Fibroblast of skin of left biceps (primary cell): ENCODE measurements at places on chromosomes 16 and 17.
A peak's percentile ranks its signal among the peaks of the same experiment; 100 is the strongest.

DNA sequence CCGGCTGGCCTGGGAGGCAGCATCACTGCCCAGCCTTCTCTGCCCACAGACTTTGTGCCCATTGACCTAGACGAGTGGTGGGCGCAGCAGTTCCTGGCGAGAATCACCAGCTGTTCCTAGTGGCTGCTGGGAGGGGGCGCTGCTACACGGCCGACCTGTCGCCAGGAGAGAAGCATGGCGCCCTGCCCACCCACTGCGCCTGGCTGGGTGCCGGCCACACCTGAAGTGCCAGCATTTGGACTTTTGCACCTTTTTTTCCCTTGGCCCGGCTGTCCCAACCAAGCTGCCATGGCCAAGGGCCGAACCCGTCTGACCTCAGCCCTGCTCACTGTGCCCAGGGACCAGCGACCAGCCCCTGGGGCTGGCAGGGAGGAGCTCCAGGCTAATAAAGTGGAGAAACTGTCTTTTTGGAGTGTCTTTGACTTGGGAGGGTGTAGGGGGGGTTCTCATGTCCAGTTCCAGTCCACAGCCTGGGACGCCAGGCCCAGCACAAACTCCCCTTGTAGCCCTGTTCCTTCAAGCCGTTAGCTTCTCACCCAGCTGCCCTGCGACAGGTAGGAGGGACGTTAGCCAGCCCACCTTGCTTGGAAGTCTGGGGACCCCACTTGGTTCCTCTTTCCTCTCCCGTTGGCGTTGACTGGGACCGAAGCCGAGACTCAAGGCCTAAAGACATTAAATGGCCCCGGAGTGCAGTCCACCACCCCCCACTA lies 939 bp upstream of the WDR90 start:
- no peak for DNase-seq

DNA sequence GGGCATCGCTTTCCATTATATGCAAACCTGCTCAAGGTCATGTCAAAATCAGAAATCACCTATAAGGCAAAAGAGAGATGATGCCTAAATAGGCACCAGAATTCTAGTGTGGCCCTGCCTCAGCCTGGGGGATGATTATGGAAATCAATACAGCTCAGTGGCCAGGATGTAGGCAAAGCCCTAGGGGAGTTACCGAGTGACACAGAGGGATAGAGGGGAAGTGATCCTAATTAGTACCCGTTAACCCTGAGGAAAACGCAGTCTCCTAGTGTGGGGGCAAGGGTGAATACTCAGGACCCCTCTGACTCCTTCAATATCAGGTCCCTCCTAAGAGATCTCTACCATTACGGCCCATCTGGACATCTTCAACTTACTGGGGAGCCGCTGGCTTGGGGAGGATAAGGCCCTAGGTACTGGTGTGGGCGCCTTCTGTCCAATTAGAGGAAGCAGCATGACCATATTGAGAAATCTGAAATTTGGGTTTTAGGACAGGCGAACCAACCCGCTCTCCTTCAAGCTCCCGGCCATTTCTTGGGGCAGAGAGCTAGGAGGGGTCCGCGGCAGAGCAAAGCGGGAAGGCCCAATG lies 725 bp downstream of the NT5C3B start:
- DNase-seq: no peak

DNA sequence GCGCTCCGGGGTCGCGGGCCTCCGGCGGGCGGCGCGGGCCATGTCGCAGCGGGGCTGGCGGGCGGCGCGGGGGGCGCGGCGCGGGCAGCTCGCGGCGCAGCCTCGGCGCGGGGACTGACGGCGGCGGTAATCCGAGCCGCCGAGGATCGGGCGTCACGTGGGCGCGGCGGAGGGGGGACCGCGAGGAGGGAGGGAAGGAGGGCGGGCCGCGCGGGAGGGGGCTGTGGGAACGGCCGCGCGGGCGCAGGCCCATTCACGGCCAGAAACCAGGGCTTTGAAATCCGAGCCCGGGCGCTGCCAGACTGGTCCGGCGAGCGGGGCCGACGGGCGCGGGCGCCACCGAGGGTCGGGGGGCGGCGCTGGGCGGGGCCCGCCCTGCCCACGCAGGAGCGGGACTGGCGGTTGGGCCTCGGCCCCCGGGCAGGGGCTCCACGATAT lies at the start of gene MTSS2:
MTSS2 (minus strand) TSS at position 116 of the 438 bp plus-strand sequence. CDS start 262 bp downstream, outside the sequence.
- DNase-seq: peak; percentile 53

GRCh38 chr16:78485917-78486257 lies 386.4 kb downstream of the WWOX start:
- DNase-seq: no peak

GRCh38 chr16:85610059-85610445 lies 3.1 kb upstream of the GSE1 start:
- DNase-seq: no peak

- DNase-seq: no peak
Observed at GRCh38 chr16:727291-727977, 528 bp downstream of the HAGHL start.

- DNase-seq: no peak
Observed at GRCh38 chr16:11091021-11091785, 146.8 kb downstream of the CLEC16A start.

- no peak for DNase-seq
Observed at GRCh38 chr17:56690441-56691291, 97.2 kb downstream of the NOG start.

DNA sequence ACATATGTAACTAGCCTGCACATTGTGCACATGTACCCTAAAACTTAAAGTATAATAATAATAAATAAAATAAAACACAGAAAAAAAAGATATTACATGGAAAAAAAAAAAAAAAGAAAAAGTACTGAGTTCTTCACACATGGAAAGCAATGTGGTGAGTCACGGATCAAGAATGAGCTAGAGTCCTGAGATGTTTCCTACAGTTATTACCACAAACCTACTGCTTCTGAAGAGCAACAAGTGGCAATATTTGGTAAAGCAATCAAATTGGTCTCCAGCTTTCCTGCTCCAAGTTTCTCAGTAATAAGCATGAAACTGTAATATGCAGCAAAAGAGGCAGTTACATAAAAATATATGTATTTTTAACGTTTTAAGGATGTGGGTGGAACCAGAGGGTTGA lies 223.3 kb upstream of the SALL1 start:
- DNase-seq: peak; percentile 75

GRCh38 chr16:26709175-26709574 lies 357.6 kb upstream of the C16orf82 start:
- DNase-seq: no peak

- DNase-seq: no peak
Observed at GRCh38 chr16:69754143-69754468, 620 bp downstream of the NOB1 start.

DNA sequence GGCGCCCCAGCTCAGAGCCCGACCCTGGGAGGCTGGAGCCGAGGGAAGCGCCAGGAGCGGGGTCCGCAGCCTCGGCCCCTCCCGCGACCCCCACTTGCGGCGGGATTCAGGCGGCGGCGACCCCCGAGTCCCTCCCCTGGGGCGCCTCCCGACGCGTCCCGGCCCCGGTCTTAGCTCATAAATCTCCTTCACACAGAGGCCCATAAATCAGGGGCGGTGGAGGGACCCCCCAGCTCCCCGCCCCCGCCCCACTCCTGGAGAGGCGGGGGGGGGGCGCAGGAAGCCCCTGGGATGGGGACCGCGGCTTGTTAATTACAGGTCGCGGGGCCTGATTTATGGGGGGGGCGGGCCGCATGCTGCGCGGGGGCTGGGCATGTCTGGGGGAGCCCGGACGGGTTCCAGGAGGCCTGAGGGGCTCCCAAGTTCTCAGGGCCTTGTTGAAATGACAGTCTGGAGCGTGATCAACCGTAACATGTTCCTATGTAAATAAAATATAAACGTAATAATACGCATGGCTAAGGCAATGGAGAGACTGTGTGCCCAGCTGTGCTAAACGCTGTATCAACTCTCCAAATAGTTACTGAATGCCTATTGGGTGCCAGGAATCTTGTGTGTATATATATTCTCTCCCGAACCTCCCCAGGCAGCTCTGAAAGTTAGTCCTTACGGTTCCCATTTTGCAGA lies 10.0 kb upstream of the BHLHA9 start:
- no peak for DNase-seq

DNA sequence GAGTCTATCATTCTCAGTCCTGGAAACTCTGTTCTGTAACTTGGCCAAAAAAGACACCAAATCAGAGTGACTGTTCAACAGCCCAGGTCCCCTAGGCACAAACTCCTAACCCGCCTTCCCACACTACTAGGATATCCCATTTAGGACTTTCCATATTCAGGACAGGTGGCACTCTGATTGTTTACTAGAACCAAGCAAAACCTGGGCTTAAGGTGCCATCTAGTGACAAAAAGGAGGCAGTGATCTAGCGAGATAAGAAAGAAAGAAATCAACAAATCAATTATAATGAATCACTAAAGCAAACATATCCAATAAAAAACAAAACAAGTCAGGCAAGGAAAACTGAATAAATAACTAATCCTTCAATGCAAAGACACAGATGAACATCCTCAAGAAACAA lies 203.9 kb downstream of the CEP112 start:
- DNase-seq: no peak

GRCh38 chr16:52597772-52598483 lies 51.0 kb upstream of the TOX3 start:
- DNase-seq: no peak

- DNase-seq: no peak
Observed at GRCh38 chr16:29747947-29748759, 2.4 kb upstream of the C16orf54 start.

DNA sequence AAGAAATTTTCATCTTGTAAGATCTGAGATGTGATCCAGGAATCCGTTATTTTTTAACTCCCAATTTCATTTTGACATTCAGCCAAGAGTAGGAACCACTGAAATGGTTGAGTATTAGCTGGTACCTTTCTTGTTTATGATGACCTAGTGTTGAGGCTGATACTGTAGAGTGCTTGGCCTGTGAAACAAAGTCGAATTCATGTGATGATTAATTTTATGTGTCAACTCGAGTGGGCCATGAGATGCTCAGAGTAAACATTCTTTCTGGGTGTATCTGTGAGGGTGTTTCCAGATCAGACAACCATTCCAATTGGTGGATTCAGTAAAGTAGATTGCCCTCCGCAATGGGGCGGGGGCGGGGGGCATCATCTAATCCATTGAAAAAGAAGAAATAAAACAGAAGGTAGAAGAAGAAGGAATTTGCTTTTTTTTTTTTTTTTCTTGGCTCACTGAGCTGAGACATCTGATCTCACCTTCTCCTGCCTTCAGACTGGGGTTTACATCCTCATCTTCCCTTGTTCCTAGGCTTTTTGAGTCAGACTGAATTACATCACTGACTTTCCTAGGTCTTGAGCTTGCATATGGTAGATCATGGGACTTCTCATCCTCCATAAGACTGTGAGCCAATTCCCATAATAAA lies 264.6 kb upstream of the KCNJ16 start:
- no peak for DNase-seq

GRCh38 chr17:44863061-44863918 lies 15.6 kb downstream of the HIGD1B start:
- no peak for DNase-seq

DNA sequence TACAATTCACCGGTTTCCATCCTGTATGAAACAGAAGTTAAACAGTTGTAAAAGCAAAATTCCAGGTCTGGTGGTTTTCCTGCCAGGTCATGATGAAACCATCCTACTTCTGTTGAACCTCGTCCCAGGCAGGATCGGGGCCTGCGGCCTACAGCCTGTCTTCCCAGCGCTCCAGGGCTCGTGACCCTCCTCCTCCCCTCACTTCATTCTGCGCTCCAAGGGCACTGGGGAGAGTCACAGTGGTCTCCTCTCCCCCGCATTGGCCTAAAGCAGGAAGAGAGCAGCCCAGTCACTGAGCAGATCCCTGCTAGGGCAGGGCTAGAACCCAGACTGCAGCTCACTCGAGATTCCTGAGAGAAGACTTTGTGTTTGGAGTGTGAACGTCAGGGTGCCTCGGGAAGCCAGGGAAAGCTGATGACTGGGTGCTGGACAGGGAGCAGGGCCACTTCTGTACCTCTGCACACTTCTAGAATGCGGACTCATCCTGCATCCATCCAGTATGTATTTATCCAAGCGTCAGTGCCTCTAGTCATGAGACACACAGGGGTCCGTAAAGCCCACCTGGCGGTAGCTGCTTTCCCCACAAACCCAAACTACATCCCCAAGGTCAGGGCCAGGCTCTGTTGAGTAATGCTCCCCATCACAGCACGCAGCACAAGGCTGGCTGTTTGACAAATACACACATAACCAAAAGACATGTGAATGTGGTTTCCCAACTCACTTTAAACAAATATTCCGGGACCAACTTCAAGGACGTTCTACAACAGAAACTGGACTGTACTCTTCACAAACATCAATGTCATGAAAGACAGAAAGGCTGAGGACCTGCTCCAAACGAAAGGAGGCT lies 1.7 kb upstream of the ITGAE start:
- DNase-seq: peak; percentile 45

GRCh38 chr17:79953335-79953734 lies 82.3 kb downstream of the TBC1D16 start:
- DNase-seq: no peak

- DNase-seq: peak; percentile 99
Observed at GRCh38 chr16:53090591-53091411, 36.0 kb downstream of the CHD9 start.

GRCh38 chr16:79439901-79440300 lies 160.6 kb downstream of the MAF start:
- no peak for DNase-seq

DNA sequence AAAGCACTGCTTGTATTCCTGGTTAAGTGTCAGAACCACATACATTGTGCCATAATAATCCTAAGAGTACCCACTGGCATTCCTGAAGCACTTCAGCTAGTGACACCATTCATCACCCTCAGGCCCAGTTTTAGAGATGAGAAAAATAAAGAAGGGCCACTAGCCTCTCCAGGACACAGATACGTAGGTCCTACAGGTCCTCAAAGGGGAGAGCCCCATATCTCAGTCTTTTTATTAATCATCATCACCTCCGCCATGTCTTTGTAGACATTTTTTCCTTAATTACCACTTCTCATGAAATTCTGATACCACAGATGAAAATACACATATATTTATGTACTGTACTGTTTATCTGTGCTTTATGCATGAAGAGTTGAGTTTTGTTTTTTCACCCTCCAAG lies 43.5 kb downstream of the GRB2 start:
- DNase-seq: no peak

DNA sequence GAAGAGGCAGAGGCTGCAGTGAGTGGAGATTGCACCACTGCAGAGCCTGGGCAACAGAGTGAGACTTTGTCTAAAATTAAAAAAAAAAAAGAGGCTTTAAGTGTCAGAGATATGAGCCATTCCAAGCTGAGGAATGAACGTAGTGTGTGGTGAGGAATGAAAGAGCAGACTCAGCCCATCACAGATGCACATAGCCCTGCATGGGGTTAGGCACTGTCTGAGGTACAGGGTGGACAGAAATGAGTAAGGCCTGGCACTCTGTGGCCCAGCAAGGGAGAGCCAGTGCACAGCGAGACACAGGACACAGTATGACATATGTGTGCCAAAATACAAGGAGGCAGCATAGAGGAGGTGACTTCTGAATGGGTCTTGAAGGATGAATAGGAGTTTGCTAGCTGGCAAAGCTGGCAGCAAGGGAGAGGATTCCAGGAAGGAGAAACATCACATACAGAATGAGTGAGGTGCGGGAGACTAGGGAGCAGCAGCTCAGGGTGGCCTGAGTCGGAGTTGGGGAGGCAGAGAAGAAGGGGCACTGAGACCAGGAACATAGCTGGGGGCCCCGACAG lies 8.7 kb upstream of the ZNF469 start:
- DNase-seq: no peak
